Activated T-cell treated with anti-CD3 and anti-CD28 coated beads for 48 hours (primary cell): ENCODE measurements at places on chromosomes 13 and 19.

DNA sequence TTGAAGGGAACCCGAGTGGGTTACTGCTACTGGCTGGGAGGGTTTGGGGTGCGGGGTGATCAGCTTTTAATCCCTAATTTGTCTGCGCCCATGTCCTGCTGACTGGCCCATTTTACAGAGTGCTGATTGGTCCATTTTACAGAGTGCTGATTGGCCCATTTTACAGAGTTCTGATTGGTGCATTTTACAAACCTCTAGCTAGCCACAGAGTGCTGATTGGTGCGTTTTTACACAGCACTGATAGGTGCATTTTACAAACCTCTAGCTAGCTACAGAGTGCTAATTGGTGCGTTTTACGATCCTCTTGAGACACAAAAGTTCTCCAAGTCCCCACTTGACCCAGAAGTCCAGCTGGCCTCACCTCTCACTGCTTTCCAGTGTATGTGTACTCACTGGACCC, 43.2 kb downstream of the MTMR6 start:
- DNase-seq = no peak

DNA sequence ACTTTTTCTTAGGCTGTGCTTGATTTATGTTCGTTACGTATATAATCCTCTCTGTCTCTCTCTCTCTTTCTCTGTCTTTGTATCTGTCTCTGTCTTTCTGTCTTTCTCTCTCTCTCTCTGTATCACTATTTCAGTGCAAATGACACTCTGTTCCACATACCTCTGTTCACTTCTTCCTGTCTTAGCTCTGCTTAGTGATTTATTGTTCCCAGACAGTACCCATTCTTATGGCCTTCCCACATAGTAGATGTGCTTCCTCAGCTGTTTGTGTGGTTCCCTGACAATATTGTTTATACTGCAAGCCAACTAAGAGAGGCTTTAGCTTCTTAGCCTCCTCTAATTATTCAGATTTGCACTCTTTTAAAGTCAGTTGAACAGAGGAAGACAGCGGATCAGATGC, 1244.2 kb downstream of the DIAPH3 start:
- DNase-seq = no peak

DNA sequence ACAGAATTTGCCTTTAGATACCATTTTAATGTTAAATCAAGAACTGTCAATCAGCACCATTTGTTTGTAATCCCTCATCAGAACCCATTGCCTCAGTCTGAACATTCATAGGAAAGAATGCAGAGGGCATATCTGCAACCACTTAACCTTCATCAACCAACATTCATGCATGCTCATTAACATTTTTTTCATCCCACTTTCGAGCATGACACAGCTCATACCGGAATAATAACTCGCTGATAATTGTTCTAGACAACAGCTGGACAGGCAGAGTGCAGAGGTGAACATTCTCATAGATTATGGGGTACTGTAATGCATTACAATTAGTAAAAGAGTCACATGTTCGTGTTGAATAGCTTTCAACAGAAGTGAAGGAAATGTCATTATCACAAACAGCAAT, 216.8 kb downstream of the DIAPH3 start:
- DNase-seq = no peak

DNA sequence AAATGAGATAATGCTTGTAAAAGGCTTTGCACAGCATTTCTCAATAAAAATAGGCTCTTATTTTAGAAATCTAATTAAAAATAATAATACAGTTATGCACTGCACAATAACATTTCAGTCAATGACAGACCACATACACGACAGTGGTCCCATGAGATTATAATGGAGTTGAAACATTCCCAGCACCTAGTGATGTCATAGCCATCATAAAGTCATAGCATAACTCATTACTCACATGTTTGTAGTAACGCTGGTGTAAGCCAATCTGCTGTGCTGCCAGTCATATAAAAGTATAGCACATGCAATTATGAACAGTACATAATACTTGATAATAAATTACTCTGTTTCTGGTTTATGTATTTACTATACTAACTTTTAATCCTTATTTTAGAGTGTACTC, 12.7 kb upstream of the SERPINE3 start:
- DNase-seq = no peak

DNA sequence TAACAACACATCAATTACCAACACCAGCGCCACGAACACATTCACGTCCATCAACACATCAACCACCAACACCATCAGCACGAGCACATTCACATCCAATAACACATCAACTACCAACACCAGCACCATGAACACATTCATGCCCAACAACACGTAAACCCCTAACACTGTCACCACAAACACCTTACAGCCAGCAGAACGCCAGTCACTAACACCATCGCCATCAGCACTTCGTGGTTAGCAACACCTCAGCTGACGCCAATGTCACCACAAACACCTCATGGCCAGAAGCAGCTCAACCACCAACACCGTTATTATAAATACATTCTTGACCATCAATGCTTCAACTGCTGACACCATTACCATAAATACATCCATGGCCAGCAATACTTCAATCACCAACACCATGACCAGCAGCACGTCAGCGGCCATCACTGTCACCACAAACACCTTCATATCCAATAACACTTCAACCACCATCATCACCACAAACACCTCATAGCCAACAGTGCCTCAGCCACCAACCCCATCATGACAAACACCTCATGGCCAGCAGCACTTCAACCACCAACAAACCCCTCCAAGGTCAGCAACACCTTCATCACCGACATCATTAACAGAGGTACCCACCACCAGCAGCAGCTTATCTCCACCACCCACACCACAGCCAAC, 9.4 kb downstream of the FCER2 start:
- DNase-seq = no peak

GRCh38 chr19:10855879-10856522, 7.8 kb downstream of the C19orf38 start:
- peak; percentile 34 for DNase-seq

DNA sequence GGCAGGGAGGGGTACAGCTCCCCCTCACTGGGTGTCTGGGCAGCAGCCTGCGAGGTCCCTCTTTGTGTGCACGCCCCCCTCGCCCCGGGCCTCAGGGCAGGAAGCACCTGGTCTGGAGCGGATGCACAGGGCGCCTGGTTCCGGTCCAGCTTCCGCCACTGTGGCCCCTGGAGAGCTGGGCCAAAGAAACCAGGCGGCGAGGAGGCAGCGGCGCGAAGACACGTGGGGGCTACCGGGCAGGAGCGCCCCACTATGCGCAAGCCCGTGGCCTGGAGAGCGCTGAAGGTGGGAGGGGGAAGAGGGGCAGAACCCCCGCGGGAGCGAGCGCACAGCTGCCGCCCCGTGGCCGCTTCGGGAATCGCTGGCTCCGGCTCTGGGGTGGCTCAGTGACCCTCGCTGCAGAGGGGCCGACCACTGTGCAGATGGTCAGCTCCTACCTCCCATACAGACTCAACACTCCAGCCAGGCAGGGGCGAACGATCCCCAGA, 1.7 kb upstream of the LYL1 start:
- DNase-seq = peak; percentile 72
